H54 (cell line): ENCODE measurements at places on chromosomes 1 and 21.

DNA sequence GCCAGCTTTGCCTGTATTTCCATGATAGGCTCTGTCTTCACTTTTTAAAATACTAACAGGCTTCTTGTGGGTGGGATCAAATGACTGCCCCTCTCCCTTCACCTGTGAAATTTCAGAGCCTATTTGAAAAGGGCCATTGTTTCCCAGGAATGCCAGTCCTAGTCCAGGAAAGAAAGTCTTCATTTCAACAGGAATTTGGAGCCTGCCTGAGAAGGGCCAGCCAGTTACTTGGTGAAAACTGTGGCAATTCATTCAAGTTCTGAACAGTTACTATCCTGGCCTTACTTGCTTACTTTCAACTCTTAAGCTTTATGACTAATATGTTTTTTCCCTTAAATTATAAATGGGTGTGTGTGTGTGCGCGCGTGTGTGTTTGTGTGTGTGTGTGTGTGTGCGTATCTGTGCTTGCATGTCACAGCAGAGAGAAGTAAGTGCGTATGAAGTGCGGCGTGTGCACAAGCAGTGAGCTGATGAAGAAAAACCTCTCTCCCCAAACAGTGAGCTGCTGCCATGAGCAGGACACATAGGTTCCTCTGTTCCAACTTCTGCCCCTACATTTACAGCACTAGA is 67.5 kb upstream of the RNPC3 start:
- no peak for DNase-seq

GRCh38 chr1:183419399-183419798 is 1.2 kb upstream of the NMNAT2 start:
- DNase-seq, result no peak

DNA sequence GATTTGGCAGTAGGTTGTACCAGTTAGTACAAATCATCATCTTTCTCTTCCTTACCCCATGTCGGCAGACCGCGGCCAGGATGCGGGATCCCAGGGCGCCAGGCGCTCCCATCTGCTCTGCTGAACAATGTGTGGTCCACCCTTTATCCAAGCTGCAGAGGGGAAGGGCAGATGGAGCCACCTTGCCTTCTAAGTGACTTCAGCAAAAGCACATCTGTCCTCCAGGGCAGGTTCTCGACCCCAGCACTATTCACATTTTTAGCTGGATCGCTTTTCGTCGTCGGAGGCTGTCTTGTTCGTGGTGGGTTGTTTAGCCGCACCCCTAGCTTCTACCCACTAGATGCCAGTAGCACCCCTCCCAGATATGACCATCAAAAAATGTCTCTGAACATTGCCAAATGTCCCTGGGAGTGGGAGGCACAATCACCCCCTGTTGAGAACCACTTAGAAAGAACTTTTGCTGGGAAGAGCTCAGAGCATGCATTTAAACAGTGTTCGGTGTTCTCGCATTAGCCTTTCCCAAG is 58.1 kb upstream of the SIM2 start:
- no peak for DNase-seq

DNA sequence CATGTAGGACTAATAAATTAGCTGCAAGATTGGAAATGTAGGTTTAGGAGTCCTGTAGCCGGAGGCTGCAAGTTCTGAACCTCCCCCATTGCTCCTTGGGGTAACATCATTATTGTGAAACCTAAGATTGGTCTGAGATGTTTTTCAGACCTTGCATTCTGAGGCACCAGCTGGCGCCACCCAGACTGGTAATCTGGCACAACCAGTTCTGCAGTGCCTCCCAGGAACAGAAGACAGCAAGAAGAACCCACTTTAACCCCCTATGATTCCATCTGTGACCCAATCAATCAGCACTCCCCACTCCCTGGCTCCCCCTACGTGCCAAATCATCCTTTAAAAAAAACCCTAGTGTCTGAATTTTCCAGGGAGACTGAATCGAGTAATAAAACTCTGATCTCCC is 11.6 kb upstream of the DNAJC6 start:
- DNase-seq, result no peak

- no peak for DNase-seq
Observed at GRCh38 chr1:68791800-68792199, 294.9 kb upstream of the DEPDC1 start.

GRCh38 chr1:47805018-47805417 is 192.2 kb downstream of the TRABD2B start:
- no peak for DNase-seq

GRCh38 chr1:241589521-241589920 is 50.6 kb downstream of the CHML start:
- no peak for DNase-seq

DNA sequence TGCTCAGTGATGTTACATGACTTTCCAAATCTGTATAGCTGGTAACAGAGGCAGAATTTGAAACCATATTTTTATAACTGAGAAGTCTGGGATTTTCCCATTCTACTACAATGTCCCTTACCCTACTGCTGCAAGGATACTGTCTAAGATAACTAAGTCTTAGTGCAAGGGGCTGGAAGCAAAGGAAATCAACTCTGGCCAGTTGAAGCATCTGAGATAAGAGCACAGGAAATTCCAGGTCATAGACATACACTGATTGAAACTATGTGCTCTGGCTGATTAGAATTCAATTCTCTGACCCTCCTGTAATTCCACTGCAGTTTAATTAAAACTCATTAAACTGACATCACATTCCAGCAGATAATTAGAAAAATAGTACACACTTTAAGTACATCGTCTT is 267.7 kb upstream of the C1orf87 start:
- no peak for DNase-seq

GRCh38 chr1:222223010-222223409 is 324.9 kb downstream of the HHIPL2 start:
- DNase-seq, result no peak

DNA sequence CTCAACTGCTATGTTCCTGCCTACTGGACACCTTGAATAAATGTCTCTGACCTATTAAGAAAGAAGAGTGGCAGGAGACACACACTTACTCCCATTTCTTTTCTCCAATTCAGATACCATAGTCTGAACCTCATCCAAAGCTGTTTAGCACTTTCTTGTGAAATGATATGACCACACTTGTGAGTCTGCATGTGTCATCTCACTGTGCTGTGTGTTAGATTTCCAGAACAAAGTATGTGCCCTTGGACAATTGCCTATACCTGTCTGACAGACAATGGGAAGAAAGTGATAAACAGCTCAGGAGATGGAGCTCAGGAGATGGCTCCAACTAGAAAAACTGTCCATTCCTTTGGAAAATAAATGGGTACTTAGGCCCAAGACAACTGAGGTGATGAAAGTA is 48.4 kb downstream of the USP48 start:
- no peak for DNase-seq
